Amygdala (tissue), 56 donors: ENCODE measurements at places on chromosomes 1 and 21.

DNA sequence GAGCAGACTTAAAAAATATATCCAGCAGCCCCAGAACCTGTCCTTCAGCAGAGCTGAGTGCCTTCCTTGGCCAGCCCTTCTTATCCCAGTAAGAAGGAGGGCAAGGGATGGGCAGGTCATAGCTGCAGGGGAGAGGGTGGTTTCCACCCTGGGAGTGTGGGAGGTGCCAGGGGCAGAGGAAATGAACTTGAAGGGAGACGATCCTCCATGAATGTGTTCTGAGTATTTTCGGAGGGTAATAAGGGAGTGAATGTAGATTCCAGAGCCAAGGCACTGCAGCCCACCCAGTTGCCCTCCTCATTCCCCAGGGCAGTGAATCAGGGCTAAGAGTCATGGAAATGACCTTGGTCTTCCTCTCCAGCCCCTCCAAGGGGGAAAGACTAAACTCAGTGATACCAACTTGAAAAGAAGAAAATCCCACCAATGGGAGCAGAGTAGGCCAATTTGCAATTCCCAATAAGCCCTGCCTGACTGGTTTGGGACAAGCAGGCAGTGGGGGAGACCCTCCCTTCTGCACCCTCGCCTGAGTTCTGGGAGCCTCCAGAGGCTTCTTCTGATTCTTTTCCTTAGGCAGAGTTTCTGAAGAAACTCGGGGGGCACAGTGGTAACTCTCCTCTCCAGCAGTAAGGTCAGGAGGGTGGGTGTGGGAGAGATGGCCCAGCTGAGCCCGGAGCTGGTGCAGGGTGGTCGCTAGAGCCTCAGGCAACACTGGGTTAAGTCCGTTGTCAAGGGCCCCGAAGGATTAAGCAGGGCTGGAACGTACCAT is 4.2 kb downstream of the MYOG start:
- no peak for DNase-seq

DNA sequence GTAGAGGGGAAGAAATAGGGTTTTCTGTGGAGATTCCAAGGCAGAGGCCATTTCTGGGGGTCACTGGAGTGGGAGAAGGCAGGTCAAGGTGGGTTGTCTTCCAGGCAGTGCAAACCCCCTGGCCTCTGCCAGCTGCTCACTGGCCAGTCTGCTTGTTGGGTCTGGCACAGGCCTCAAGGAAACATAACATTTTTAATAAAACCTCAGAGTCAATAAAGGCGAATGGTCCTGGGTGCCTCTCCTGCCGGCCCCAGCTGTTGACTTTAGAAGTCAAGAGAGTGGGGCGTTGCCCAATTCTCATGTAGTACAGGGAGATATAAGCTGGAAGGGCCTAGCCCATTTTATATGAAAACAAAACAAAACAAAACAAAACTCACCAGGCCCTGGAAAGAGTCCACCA is 36.6 kb downstream of the RUNX3 start:
- no peak for DNase-seq

GRCh38 chr1:77271852-77272580 is 9.8 kb upstream of the AK5 start:
- DNase-seq: no peak

GRCh38 chr1:164630626-164631396 is 71.8 kb downstream of the PBX1 start:
- no peak for DNase-seq

DNA sequence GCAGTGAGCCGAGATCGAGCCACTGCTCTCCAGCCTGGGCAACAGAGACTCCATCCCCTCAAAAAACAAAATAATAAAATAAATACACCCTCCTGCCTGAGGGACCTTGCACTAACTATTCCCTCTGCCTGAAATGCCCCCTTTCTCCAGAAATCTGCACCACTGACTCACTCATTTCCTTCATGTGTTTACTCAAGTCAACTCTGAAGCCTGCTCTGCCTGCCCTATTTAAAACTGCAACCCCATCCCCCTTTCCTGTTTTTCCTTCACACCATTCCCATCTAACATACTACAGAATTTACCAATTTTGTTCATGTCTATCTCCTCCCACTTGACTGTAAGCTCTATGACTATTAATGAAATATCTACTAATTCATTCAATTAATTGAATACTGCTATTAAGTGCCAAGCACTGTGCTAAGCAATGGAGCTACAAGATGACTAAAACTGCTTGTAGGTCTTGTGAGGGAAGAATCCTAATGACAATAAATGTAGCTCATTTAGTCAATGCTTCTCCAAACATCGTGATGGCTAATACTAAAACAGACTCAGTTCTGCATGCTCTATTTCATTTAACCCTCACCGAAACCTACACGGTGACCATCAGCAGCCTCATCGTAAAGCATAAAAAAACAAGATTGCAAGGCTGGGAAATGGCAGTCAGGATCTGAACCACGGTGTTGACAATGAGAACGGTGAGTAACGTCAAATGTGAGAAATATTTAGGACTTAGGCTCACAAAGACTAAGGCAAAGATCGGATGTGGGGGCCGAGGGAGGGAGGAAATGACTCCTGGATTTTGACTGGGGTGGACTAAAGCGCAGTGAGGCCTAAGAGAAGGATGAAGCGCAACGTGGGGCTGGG is 749 bp upstream of the TMEM39B start:
- DNase-seq: no peak

- peak; percentile 100 for DNase-seq
These were observed 1.4 kb downstream of the HNRNPU start for GRCh38 chr1:244862699-244863490.

DNA sequence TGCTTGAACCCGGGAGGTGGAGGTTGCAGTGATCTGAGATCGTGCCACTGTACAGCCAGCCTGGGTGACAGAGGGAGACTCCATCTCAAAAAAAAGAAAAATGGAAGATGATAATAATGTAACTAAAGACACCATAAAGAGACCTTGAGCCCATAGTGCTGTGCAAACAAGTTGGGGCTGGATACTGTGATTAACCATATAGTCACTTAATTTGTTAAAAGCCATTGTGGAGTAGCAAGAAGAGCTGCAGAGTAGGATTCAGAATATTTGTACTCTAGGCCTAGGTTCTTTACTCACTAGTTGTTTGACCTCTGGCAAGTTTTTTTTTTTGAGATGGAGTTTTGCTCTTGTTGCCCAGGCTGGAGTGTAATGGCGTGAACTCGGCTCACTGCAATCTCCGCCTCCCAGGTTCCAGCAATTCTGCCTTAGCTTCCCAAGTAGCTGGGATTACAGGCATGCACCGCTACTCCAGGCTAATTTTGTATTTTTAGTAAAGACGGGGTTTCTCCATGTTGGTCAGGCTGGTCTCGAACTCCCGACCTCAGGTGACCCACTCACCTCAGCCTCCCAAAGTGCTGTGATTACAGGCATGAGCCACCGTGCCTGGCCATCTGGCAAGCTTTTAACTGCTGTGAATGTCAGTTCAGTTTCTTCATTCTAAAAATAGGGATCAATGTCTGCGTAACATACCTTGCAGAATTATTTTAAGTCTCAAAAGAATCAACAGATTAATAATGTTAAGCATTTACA is 12.8 kb downstream of the CAP1 start:
- no peak for DNase-seq

GRCh38 chr1:10456661-10457060 is 6.8 kb downstream of the CORT start:
- DNase-seq: no peak

DNA sequence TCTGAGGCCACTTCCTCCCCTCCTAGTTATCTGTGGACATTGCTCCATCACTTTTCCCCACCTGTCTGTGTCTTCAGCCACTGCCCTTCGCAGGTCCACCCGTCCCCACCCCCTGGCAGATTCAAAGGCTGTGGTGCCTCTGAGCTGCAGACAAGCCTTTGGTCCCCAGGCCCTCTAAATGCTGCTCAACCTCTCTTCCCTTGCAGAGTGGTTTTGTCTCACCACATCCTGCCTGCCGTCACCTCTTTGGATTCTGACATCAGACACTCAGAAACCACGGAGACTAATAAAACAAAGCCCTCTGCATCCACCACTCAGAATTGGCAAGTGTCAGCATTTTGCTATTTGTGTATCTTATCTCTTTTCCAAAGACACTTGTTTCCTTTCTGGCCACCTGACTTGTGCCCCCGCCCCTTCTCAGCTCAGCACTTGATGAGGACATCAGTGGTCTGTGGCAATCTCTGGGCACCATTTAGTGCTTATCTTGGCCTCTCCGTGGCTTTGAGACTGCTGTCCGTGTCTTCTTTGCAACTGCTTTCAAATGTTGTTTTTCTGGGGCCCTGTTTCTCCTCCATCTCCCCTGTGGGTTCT is 7.7 kb downstream of the CNIH3 start:
- DNase-seq: no peak

- DNase-seq: no peak
These were observed 30.0 kb upstream of the MACF1 start for GRCh38 chr1:39174390-39175081.

DNA sequence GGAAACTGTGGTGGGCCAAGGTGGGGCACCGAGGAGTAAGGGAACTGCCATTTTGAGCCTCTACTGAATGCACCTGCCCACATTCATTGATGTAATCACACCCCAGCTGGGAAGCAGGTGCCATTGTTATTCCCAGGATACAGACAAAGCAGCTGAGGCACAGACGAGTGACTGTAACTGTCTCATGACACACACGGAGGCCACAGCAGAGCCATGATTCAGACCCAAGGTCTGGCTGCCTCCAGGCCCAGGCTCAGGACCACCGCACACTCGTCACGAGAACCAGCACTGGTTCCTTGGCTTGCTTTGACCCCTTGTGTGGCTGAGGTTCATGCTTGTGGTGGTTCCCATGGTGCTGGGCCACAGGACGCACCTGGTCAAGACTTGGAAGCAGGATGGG is 45.6 kb upstream of the CLIC4 start:
- DNase-seq: no peak

DNA sequence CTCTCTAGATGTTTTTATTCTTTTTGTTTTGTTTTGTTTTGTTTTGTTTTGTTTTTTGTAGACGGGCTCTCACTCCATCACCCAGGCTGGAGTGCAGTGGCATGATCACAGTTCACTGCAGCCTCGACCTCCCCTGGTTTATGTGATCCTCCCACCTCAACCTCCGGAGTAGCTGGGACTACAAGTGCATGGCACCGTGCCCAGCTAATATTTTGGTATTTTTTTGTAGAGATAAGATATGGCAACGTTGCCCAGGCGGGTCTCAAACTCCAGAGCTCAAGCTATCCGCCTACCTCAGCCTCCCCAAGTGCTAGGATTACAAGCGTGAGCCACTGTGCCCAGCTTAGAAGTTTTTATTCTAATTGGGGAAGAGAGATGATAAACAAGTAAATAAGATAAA is 13.3 kb upstream of the TP53BP2 start:
- no peak for DNase-seq

DNA sequence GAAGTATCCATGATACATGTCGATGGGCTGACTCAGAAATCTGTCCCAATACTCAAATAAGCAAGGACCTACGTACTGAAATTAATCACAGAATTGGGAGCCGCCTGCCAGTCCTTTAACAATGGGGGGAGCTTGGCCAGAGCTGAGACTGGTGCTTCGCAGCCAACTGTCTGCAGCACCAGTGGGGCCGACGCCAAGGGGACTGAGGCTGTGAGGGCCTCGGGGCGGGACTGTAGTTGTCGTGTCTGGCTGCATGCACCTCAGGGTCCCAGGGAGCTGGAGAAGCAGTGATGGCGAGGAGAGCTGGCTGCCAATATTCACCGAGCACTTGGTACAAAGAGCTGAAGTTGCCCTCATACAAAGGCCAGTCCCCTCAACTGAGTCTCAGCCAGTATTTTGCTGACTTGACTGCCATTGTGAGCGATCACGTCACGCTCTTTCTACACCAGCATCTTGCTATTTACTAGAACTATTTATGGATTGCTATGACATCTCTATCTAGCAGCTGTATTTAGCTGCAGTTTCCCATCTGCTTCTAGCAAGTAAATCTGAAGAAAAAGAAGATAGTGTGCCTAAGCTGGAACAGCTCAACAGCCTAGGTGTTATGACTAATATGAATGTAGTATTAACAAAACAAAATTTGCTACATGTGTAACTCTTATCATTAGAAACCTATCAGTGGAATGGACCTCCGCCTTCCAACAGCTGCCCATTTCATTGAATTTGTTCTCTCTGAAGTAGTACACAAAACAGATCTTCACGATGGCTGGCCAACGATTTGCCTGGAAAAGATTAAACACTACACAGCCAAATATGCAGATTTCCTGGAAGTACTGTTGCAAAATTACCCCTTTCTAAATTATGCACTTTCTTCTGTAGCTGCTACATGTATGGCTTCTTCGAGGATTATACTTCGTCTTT is 29.1 kb downstream of the EVI5 start:
- DNase-seq: peak; percentile 61

- DNase-seq: no peak
These were observed 1.5 kb downstream of the ZNF691 start for GRCh38 chr1:42847721-42848460.
